H9 (cell line): ENCODE measurements at places on chromosomes 16 and 17.

DNA sequence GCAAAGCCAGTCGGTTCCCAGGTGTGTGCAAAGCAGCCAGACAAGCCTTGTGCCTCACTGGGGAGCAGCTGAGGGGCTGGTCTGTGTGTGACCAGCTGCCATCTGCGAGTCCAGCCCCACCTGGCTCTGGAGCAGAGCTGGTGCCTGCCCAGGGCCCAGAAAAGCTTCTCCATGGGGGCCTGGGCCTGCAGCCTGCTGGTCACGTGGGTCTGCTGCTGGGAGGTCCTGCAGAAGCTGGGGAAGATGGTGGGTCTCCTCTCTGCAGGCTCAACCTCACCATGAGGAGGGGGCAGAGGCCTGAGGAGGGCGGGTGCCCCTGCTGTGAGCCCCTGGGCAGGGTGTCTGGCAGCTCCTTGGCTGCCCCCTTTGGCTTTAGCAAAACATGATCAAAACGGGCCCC lies 71.9 kb downstream of the ENGASE start:
- no peaks in the 10 kb centered on the region for H3K4me1 ChIP-seq
- no peak for DNase-seq
- no peak overlapping the region for H3K4me3 ChIP-seq
- H3K36me3 ChIP-seq = no peaks in the 10 kb centered on the region
- no peak overlapping the region for H3K27ac ChIP-seq

DNA sequence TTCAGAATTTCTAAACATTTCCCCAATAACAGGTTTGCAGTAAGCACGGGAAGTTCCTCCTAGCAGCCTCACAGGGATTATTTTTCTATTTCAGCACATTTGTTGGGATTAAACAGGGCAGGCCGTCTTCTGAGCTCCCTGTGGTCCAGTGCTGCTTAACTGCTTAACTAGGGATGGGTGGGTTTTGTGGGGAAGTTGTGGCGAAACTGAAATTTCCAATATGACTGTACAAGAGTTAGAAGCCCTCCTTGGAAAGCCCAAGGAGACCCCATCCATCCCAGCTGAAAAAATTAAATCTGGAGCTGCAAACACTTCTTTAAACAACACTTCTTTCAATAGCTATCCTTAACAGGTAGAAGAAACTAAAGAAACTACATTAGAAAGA lies 22.2 kb downstream of the FAM117A start:
- peaks cover 3% of the 10 kb centered on the region; the same call in 1 of the 2 replicates for H3K36me3 ChIP-seq
- H3K4me3 ChIP-seq = no peak overlapping the region
- no peaks in the 10 kb centered on the region for H3K4me1 ChIP-seq

DNA sequence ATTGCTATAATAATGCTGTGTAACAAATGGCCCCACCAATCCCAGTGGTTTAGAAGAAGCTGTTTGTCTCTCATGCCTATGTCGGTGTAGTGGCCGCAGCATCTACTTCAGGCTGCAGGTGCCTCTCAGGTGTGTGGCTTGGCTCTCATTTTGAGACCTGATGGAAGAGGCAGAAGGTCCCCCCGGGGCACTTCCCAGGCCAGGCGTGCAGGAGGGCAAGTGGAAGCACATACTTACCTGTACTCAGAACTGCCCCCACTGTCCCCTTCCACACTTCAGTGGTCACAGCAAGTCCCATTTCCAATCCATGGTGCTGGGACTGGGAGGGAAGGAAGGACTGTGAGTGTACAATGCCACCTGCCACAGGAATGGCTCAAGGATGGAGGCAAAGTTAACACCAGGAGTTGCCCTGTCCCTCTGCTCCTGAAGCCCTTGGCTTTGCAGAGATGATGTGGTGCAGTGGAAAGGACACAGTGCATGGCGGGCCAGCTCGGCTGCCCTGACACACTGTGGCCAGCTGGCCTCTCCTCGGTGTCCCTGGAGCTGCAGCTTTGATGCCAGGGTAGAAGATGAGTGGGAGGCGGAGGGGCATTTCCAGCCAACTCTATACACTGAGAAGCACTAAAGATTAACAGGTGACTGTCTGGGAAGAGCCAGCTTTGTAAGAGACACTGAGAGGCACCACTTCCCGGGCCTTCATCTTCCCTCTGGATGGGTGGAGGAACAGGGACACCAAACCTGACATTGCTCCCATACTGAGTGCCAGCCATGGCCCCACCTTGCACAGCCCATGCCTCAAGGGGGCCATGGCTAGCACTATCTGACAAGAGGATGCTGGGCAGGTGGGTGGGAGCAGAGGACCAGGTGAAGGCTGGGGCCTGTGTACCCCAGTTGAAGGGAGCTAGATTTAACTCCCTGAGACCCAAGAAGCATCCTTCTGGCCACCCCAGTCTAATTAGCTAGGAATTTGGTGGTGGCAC lies 105.9 kb downstream of the METRNL start:
- peak; percentile 13 for DNase-seq
- no peak overlapping the region for H3K4me3 ChIP-seq
- H3K27ac ChIP-seq = no peak overlapping the region
- H3K36me3 ChIP-seq = peaks cover 2% of the 10 kb centered on the region; the same call in 1 of the 3 replicates
- H3K27me3 ChIP-seq = no peaks in the 10 kb centered on the region

GRCh38 chr17:21419299-21420239 lies 43.4 kb downstream of the KCNJ12 start:
- no peaks in the 10 kb centered on the region for H3K36me3 ChIP-seq
- DNase-seq = peak; percentile 48
- no peak overlapping the region for H3K4me3 ChIP-seq
- H3K27ac ChIP-seq = no peak overlapping the region
- no peaks in the 10 kb centered on the region for H3K27me3 ChIP-seq

GRCh38 chr16:84532291-84532724 lies 27.8 kb upstream of the MEAK7 start:
- peaks cover 3% of the 10 kb centered on the region for H3K36me3 ChIP-seq
- H3K27me3 ChIP-seq = no peaks in the 10 kb centered on the region
- H3K27ac ChIP-seq = peak overlapping the region; percentile 19
- peaks cover 17% of the 10 kb centered on the region for H3K4me1 ChIP-seq
- DNase-seq = peak; percentile 77

GRCh38 chr17:81349397-81350319 lies 45.6 kb upstream of the BAHCC1 start:
- no peaks in the 10 kb centered on the region for H3K4me1 ChIP-seq
- H3K4me3 ChIP-seq = no peak overlapping the region
- H3K27me3 ChIP-seq = peaks cover 17% of the 10 kb centered on the region
- H3K36me3 ChIP-seq = no peaks in the 10 kb centered on the region
- no peak overlapping the region for H3K27ac ChIP-seq

DNA sequence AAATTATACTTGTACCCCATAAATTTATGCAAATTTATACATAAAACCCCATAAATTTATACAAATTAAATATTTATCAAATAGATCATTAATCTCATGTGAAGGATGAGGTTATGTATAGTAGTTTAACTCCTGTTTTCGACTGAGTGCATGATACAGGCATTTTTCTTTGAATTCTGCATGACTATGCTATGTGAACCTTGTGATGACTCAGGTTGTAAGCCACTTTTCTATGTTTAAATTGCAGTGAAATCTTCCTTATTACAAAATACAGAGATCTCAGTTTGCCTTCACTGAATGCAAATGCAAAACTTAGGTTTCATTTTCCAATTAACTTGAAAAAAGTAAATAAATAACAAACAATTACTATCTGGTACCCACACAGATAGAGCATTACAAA lies 843.7 kb downstream of the CDH11 start:
- no peak for DNase-seq
- H3K4me3 ChIP-seq = no peak overlapping the region
- no peaks in the 10 kb centered on the region for H3K4me1 ChIP-seq
- H3K27me3 ChIP-seq = no peaks in the 10 kb centered on the region

DNA sequence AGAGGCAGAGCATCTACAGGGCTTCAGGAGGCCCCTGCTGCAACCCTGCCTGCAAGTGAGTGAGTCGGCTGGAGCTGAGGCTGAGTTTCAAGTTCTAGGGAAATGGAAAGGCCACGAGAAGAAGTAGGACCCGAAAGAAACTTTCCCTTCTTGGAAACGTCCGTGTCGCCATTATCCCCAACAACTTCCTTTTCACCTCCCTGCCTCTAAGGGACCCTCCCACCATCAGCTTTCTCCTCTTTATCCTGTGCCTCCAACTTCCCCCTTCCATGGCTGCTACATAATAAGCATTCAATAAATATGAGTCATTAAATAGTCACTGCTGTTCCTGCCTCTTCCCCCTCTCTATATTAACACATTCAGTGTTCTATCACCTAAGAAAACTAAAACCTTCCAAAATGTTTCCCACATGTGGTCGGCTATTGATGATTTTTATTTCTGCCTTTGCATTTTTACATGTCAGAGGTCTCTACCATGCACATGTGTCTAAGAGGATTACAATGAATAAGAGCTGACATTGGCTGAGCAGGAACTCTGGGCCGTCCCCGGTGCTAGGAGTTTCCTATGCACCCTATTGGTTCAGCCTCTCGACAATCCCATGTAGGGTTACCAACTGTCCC lies 115.9 kb upstream of the TNRC6C start:
- no peak overlapping the region for H3K4me3 ChIP-seq
- H3K27me3 ChIP-seq = no peaks in the 10 kb centered on the region
- no peak for DNase-seq
- H3K4me1 ChIP-seq = no peaks in the 10 kb centered on the region
- H3K27ac ChIP-seq = no peak overlapping the region
- no peaks in the 10 kb centered on the region for H3K36me3 ChIP-seq

DNA sequence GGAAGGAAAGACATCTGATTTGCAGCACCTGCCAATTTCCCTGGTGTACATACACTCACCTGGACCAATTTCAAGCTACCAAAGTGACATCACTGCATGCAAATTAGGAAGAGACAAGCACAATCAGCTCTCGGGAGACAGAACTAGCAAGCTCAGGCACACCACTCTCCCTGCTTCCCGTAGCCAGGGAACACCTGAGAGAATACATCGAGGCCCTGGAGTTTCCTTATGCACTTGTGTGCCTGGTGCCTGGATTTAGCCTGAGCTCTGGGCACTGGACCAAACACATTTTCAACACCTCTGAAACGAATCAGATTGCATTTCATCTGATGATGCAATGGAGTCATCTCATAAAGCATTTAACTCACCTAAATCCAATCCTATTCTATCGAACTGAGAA lies 110.5 kb downstream of the HS3ST2 start:
- no peak overlapping the region for H3K4me3 ChIP-seq
- no peaks in the 10 kb centered on the region for H3K36me3 ChIP-seq
- no peak overlapping the region for H3K27ac ChIP-seq
- no peak for DNase-seq

DNA sequence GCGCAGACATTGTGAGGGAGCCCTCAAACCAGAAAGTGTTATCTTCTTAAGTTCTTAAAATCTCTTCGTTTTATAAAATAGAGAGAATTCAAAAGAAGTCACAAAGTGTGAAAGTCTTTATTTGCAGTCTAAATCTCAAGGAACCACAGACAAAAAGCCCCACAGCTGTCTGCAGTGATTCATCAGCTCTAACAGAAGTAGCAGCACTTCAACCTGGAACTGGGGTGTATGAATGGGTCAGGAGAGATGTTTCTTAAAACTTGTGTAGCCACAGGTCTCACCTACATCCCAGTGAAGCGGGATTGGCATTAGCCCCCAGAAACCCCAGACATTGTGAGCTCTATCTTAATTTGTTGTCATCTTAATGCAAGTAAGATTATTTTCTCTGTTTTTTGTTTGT lies 61.1 kb downstream of the CDYL2 start:
- H3K27ac ChIP-seq = no peak overlapping the region
- DNase-seq = no peak
- H3K4me3 ChIP-seq = no peak overlapping the region
- H3K36me3 ChIP-seq = no peaks in the 10 kb centered on the region
- H3K27me3 ChIP-seq = no peaks in the 10 kb centered on the region
- H3K4me1 ChIP-seq = no peaks in the 10 kb centered on the region

DNA sequence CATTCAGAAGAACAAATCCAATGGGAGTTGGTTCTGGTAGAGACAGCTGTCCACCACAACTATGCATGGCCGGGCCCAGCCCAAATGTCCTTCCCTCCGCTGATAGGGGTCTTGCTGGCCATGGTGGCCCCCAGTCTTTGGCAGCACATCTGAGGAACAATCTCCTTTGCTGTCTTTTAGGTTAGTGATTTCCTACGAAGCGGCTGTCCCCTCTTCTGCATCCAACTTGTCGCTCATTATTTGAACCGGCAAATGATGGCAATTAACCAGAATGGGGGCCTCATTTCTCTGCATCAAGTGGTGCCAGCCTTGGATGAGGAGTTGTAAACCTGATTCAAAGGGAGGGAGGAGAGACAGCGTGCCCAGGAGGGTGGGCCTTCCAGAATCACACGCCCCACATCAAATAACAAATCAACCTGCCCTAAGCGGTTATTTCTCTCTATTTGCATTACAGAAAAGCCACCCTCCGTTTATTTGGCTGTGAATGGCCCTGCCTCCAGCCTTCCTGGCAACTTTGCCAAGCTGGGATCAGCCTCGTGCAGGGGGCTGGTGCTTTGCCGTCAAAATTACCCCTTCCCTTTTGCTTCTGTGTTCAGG lies 156.5 kb downstream of the RGS9 start:
- peaks cover under 1% of the 10 kb centered on the region; the same call in 1 of the 2 replicates for H3K36me3 ChIP-seq
- H3K27me3 ChIP-seq = no peaks in the 10 kb centered on the region
- no peak for DNase-seq
- H3K27ac ChIP-seq = no peak overlapping the region
- H3K4me1 ChIP-seq = peaks cover 7% of the 10 kb centered on the region; the same call in 1 of the 2 replicates

DNA sequence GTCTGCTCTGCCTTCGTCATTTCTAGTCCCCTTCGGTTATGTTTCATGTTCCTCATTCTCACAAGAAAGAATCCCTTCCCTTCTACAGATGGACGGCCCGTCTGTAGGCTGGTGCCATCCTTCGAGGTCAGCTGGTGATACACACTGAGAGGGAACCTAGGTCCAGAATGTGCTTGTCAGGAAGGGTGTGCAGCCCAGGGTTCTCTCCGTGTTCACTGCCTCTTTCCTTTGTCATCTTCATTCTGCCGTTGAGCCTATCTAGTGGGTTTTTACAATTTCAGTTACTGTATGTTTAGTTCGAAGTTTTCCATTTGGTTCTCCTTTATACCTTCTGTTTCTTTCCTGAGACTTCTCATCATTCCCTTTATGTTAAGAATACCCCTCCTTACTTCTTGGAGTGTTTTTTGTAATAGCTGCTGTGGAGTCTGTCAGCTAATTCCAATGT lies 18.9 kb downstream of the KIAA0513 start:
- H3K27me3 ChIP-seq = no peaks in the 10 kb centered on the region
- no peak overlapping the region for H3K4me3 ChIP-seq
- H3K36me3 ChIP-seq = no peaks in the 10 kb centered on the region

- H3K36me3 ChIP-seq = peaks cover under 1% of the 10 kb centered on the region; the same call in 1 of the 3 replicates
- H3K27ac ChIP-seq = no peak overlapping the region
- no peak overlapping the region for H3K4me3 ChIP-seq
- no peaks in the 10 kb centered on the region for H3K27me3 ChIP-seq
- peak; percentile 92 for DNase-seq
Observed at GRCh38 chr17:17001874-17002520, 30.1 kb upstream of the TNFRSF13B start.

DNA sequence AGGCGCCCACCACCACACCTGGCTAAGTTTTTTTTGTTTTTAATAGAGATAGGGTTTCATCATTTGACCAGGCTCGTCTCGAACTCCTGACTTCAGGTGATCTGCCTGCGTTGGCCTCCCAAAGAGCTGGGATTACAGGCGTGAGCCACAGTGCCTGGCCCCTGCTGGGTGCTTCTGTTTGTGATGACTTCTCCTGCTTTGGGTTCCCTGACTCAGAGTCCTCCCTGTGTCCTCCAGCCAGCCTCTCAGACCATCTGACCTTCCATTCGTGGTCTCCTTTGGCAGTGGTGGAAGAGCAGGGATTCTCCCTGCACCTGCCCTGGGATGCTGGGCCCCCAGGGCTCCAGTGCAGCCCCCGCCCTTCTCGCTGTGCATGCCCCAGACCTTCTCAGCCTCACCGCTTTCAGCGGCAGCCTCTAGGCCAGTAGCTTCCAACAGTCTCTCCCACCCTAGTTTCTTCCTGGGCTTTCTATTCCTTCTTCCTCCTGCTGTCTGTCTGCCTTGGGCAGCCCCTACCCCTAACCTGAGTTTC lies 13.2 kb downstream of the BEAN1 start:
- H3K4me1 ChIP-seq = no peaks in the 10 kb centered on the region
- DNase-seq = no peak
- H3K27me3 ChIP-seq = no peaks in the 10 kb centered on the region
- H3K4me3 ChIP-seq = no peak overlapping the region
- no peak overlapping the region for H3K27ac ChIP-seq
- no peaks in the 10 kb centered on the region for H3K36me3 ChIP-seq
